PC-3 (cell line): ENCODE measurements at places on chromosomes 1 and 21.

DNA sequence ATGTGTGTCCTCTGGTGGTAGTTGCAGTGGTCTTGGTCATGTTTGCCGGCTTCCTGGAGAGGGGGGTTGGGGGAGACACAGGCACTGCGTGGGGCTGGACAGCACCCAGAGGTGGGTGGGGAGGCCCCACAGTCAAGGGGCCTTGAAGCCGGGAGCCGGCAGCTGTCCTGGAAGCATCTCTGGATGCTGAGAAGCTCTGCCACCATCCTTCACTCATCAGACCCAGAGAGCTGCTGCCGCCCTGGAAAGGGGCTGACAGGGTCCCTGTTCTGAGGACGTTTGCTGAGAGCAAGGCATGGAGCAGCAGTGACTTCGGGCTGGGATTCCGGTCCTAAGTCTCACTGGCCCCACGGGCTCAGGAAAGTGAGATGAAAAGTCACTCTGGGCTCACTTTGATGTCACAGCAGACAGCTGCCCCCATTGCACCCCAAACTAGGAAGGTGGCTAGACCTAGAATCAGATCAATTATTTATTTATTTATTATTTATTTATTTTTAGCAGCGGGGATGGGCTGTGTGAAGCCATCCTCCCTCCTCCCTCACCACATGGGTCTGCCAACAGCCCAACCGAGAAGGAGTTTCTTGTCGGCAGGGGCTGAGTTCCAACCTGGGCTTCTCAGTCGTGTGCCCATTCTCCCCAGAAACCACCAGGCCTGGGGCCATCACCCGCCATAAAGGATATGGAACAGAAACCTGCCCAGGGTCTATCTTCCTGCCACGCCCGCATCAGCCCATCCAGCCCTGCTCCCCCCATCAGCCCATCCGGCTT is 547.4 kb downstream of the PTPRU start:
- peaks cover 5% of the 10 kb centered on the region for H3K4me1 ChIP-seq
- no peak for DNase-seq
- no peak overlapping the region for H3K27ac ChIP-seq
- peaks cover 34% of the 10 kb centered on the region for H3K27me3 ChIP-seq
- no peaks in the 10 kb centered on the region for H3K36me3 ChIP-seq

GRCh38 chr1:31593770-31594632 is 17.7 kb downstream of the TINAGL1 start:
- DNase-seq: peak; percentile 90
- H3K4me3 ChIP-seq: no peak overlapping the region
- H3K36me3 ChIP-seq: no peaks in the 10 kb centered on the region
- no peak overlapping the region for H3K27ac ChIP-seq
- H3K4me1 ChIP-seq: peaks cover 17% of the 10 kb centered on the region
- H3K27me3 ChIP-seq: no peaks in the 10 kb centered on the region

- H3K4me3 ChIP-seq: peak overlapping the region; percentile 84
- peak; percentile 79 for DNase-seq
- H3K4me1 ChIP-seq: peaks cover 45% of the 10 kb centered on the region
- peak overlapping the region; percentile 71; the same call in 1 of the 2 replicates for H3K27ac ChIP-seq
- no peaks in the 10 kb centered on the region for H3K27me3 ChIP-seq
Measured at GRCh38 chr1:2414297-2414958, 2.1 kb upstream of the PEX10 start.

- no peak for DNase-seq
- H3K4me3 ChIP-seq: no peak overlapping the region
- no peaks in the 10 kb centered on the region for H3K4me1 ChIP-seq
- no peaks in the 10 kb centered on the region for H3K36me3 ChIP-seq
Measured at GRCh38 chr1:221643404-221644144, 98.3 kb downstream of the DUSP10 start.

DNA sequence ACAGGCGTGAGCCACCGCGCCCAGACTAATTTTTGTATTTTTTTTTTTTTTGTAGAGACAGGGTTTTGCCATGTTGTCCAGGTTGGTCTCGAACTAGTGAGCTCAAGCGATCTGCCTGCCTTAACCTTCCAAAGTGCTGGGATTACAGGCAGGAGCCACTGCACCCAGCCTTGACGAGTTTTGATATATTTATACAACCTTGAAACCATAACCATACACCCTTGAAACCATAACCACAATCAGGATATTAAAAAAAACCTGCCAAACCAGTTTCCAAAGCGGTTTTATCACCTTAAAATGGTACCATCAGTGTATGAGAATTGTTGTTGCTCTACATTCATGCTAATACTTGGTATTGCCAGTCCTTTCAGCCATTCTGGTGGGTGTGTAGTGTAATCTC is 3.7 kb upstream of the PHACTR4 start:
- no peak overlapping the region for H3K27ac ChIP-seq
- no peaks in the 10 kb centered on the region for H3K36me3 ChIP-seq
- no peaks in the 10 kb centered on the region for H3K27me3 ChIP-seq
- no peak overlapping the region for H3K4me3 ChIP-seq
- DNase-seq: peak; percentile 91

DNA sequence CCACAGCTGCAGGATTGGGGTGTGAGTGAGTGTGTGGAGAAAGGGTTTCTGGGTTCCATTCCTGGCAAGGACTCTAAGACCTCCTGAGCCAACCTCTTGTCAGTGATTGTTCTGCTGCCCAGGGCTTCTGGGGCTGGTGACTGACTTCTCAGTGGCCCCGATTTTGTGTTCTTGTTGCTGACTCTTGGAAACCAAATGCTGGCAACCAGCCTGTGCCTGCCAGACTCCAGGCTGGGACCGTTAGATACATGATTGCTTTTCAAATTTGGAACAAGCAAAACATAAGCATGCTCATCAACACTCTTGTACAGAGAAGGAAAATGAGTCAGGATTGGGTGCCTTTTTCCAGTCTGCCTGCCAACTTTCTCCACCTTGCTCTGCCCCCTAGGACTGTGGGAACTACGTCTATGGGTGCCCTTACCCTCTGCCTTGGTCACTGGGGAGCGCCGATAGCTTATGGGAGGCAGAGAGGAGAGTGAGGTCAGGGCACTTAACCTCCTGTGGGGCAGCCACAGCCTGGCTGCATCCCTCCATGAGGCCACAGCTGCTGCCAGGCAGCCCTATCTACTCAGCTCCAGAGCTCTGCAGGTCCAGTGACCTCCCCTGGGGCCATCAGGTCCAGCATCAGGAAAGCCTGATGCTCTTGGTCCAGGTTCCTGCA is 39.3 kb upstream of the EPS8L3 start:
- H3K4me1 ChIP-seq: peaks cover 5% of the 10 kb centered on the region
- DNase-seq: no peak
- no peaks in the 10 kb centered on the region for H3K27me3 ChIP-seq

DNA sequence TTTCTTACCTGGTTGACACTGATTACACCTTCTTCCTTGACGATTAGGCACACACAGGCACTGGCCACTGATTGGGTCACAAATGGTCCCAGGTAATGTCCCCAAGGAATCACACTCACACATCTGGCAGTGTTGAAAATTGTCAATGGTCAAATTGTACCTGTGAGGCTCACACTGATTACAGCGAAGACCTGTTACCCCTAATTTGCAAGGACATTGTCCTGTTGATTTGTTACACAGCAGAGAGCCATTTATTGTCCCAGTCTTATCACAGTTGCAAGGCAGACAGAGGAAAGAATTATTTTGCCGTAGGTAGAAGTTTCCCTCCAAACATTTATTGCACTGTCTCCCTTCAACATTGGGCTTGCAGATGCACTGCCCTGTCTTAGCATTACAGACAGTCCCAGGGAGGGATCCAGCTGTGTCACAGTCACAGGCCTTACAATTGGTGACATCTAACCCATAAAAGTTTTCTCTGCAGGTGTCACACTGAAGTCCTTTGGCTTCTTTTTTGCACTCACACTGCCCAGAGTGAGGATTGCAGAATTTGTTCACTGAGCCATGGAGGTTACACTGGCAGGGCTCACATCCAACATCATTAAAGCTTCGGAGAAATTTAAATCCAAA is 176.6 kb downstream of the USH2A start:
- peaks cover 19% of the 10 kb centered on the region; the same call in 1 of the 2 replicates for H3K27me3 ChIP-seq
- no peaks in the 10 kb centered on the region; the same call in 1 of the 2 replicates for H3K4me1 ChIP-seq
- no peak overlapping the region for H3K4me3 ChIP-seq
- DNase-seq: no peak
- H3K36me3 ChIP-seq: no peaks in the 10 kb centered on the region

- no peaks in the 10 kb centered on the region for H3K36me3 ChIP-seq
- H3K4me3 ChIP-seq: no peak overlapping the region
- no peaks in the 10 kb centered on the region for H3K27me3 ChIP-seq
- DNase-seq: no peak
- no peak overlapping the region for H3K27ac ChIP-seq
Measured at GRCh38 chr1:115289940-115290339, 48.1 kb downstream of the NGF start.

DNA sequence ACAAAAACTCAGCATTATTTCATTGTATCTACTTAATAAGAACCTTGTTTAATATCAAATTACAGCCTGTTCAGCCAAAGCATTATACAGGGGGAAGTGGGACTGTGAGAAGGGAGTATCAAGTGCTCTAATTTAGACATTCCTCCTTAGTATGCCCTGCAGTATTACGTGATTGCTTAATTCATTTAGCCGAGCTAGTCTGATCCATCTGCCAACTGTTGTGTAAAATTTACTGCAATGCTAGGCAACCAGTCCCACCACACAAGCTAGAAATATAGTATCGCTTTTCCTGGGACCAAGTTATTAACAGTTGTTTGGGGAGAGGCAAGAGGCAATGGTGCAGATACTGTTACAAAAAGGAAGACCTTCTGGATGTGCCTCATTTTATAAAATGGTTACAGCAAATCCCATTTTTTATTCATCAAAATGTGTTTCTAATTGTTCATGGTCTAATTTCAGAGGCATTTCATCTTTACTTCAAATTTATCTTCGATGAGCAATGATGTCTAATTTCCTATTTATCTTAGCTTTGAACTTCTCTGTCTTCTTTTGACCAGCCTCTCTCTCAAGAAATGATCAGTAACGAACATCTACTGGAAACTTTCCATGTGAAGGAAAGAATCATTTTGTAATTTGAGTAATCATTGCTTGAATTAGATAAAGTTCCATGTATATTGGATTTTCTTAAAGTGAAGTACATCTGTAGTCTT is 283.3 kb downstream of the DUSP10 start:
- H3K4me3 ChIP-seq: no peak overlapping the region
- no peaks in the 10 kb centered on the region for H3K27me3 ChIP-seq
- DNase-seq: no peak
- no peaks in the 10 kb centered on the region for H3K4me1 ChIP-seq
- no peak overlapping the region for H3K27ac ChIP-seq

- no peaks in the 10 kb centered on the region for H3K27me3 ChIP-seq
- DNase-seq: no peak
- no peak overlapping the region for H3K27ac ChIP-seq
- H3K4me1 ChIP-seq: peaks cover 7% of the 10 kb centered on the region
- H3K36me3 ChIP-seq: peaks cover 38% of the 10 kb centered on the region
- no peak overlapping the region for H3K4me3 ChIP-seq
Measured at GRCh38 chr1:3788756-3789420, 7.4 kb downstream of the LRRC47 start.

DNA sequence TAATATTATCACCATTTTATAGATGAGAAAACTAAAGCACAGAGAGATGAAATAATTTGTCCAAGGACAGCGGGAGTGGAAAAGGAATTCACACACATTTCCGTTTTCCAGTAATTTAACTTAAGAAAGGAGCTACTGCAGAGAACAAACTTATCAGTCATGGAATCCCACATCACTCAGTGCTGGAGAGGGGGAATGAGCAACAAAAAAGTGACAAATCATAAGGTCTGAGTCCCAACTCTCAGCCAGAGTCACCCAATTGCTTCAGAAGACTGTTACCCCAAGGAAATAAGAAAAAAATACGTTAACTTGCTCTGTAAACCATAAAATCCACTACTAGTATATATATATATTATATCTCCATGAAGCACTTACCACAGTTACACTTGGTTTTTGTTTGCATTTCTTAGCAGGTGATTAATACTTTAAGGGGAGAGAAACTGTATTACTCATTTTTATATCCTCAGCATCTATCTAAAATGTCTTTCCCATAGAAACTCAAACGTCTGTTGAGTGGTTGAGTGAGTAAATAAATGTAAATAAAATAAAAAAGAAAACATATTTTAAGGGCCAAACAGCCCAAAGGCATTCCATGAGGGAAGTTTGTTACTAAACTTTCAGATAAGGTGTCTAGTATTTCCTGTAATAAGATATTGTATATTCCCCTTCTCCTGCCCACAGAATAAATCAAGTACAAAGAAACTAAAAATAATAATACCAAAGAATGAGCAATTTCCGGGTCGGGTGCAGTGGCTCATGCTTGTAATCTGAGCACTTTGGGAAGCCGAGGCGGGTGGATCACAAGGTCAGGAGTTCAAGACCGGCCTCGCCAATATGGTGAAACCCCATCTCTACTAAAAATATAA is 76.8 kb downstream of the SLC45A1 start:
- peaks cover 27% of the 10 kb centered on the region for H3K36me3 ChIP-seq
- H3K4me1 ChIP-seq: peaks cover 57% of the 10 kb centered on the region
- H3K27me3 ChIP-seq: no peaks in the 10 kb centered on the region
- DNase-seq: peak; percentile 93

DNA sequence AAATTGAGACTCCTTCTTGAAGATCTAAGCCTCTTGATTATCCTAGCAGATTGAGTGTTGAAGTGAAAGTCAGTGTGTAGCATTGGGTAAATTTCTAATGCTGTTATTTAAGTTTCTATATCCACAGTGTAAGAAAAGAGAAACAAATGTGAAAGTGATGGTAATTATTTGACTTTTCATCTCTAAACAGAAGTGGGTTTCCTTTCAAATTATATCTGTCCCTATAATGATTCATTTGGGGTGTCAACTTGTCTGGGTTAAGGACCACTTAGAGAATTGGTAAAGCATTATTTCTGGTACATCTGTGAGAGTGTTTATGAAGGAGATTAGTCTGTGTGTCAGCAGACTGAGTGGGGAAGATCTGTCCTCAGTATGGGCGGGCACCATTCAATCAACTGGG is 133.0 kb upstream of the HMCN1 start:
- DNase-seq: no peak
- no peaks in the 10 kb centered on the region for H3K36me3 ChIP-seq
- no peak overlapping the region for H3K4me3 ChIP-seq
- H3K27ac ChIP-seq: no peak overlapping the region
- no peaks in the 10 kb centered on the region for H3K27me3 ChIP-seq
- H3K4me1 ChIP-seq: no peaks in the 10 kb centered on the region

- H3K4me1 ChIP-seq: no peaks in the 10 kb centered on the region
- no peaks in the 10 kb centered on the region for H3K27me3 ChIP-seq
- no peak overlapping the region for H3K27ac ChIP-seq
- no peak overlapping the region for H3K4me3 ChIP-seq
- DNase-seq: no peak
Measured at GRCh38 chr1:116751146-116751545, 3.1 kb upstream of the CD2 start.

GRCh38 chr1:223525957-223526356 is 132.7 kb downstream of the CCDC185 start:
- no peak overlapping the region for H3K27ac ChIP-seq
- H3K4me1 ChIP-seq: no peaks in the 10 kb centered on the region
- DNase-seq: no peak
- peaks cover 5% of the 10 kb centered on the region; the same call in 1 of the 2 replicates for H3K27me3 ChIP-seq

GRCh38 chr1:17573518-17574041 is 34.1 kb downstream of the ARHGEF10L start:
- H3K27me3 ChIP-seq: no peaks in the 10 kb centered on the region
- H3K27ac ChIP-seq: no peak overlapping the region
- no peak overlapping the region for H3K4me3 ChIP-seq
- DNase-seq: no peak
- peaks cover 18% of the 10 kb centered on the region for H3K4me1 ChIP-seq
- H3K36me3 ChIP-seq: no peaks in the 10 kb centered on the region
